ENCODE measurements at places on chromosomes 5 and 9. TPM values are rescaled to one million over a fixed set of nuclear protein-coding genes. Genes with fewer than 3 reads are reported as not detected.

BTF3 gene
- total RNA-seq = 346 TPM

RASGEF1C gene
- total RNA-seq = not detected

C5orf15 gene
- total RNA-seq = 20.4 TPM

ZNF483 gene
- total RNA-seq = 6.7 TPM

ARSI gene
- 0.26 TPM for total RNA-seq

PGM5 gene
- 6.5 TPM for total RNA-seq

DNA sequence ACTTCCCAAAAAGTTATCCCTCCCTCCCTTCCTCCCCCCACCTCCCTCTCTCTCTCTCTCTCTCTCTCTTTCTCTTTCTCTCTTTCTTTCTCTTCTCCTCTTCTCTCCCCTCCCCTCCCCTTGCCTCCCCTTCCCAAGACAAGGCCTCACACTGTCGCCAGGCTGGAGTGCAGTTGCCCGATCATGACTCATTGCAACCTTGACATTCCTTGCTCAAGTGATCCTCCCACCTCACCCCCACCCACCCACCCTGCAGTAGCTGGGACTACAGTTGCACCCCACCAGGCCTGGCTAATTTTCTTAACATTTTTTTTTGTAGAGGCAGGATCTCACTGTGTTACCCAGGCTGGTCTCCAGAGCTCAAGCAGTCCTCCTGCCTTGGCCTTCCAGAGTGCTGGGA lies 32.8 kb downstream of the VPS13A start:
- H3K4me3 ChIP-seq = no peak overlapping the region
- no peak overlapping the region for H3K27ac ChIP-seq
- H3K4me1 ChIP-seq = no peaks in the 10 kb centered on the region
- H3K27me3 ChIP-seq = no peaks in the 10 kb centered on the region
- H3K36me3 ChIP-seq = no peaks in the 10 kb centered on the region
- no peak for DNase-seq

GRCh38 chr9:90322296-90322695 lies 320.3 kb downstream of the DIRAS2 start:
- H3K4me1 ChIP-seq = no peaks in the 10 kb centered on the region
- no peak overlapping the region for H3K27ac ChIP-seq
- no peaks in the 10 kb centered on the region for H3K36me3 ChIP-seq
- no peak for DNase-seq
- H3K27me3 ChIP-seq = no peaks in the 10 kb centered on the region
- no peak overlapping the region for H3K4me3 ChIP-seq

DNA sequence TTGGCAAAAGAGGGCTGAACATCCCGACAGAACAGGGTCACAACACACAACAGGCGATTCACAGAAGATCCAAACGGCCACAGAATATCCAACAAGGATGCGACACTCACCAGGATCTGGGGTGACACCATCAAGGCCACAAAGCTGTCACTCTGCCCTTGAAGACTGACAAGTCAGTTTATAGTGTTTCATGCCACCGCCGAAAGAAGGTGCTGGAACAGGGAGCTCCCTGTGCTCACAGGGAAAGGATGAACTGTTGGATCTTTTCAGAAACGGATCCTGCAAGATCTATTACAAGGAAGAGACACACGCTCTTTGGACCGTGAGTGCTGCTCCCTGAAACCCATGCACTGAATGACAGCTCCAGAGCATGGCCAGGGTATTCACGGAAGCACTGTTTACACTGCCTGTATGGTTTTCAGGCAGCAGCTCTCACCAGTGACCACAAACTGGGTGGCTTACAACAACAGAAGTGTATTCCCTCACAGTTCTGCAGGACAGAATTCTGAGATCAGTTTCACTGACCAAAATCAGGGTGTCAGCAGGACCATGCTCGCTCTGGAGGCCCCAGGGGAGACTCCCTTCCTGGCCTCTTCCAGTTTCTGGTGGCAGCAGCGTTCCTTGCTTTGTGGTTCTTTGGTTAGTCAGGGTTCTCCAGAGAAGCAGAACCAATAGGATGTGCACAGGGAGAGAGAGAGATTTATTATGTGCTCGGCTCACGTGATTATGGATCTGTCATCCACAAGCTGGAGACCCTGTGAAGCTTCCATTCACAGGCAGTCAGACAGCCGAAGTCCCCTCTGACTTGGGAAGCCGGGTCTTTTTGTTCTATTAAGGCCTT lies 52.8 kb downstream of the SEMA4D start:
- no peak overlapping the region for H3K27ac ChIP-seq
- DNase-seq = no peak
- H3K36me3 ChIP-seq = no peaks in the 10 kb centered on the region
- no peaks in the 10 kb centered on the region for H3K4me1 ChIP-seq
- no peaks in the 10 kb centered on the region for H3K27me3 ChIP-seq

DNA sequence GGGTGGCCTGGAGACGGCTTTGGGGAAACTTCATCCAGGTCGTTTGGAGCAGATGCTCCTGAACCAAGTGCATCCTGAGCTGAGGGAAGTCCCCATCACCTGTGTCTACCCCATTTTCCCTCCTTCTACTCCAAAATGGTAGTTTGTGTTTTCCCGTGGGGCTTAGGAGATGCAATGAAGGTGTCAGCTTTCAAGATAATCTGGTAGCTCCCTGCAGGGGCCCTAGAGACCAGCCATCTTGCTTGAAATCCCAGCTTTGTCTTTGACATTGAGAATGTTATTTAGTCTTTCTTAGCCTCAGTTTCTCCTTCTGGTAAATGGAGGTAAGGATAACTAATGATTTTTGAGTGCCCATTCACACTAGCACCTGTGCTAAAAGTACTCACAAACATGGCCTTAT lies 77.4 kb downstream of the WWC1 start:
- no peak overlapping the region for H3K27ac ChIP-seq
- H3K4me3 ChIP-seq = no peak overlapping the region
- H3K4me1 ChIP-seq = peaks cover 27% of the 10 kb centered on the region
- H3K36me3 ChIP-seq = no peaks in the 10 kb centered on the region
- no peak for DNase-seq

DNA sequence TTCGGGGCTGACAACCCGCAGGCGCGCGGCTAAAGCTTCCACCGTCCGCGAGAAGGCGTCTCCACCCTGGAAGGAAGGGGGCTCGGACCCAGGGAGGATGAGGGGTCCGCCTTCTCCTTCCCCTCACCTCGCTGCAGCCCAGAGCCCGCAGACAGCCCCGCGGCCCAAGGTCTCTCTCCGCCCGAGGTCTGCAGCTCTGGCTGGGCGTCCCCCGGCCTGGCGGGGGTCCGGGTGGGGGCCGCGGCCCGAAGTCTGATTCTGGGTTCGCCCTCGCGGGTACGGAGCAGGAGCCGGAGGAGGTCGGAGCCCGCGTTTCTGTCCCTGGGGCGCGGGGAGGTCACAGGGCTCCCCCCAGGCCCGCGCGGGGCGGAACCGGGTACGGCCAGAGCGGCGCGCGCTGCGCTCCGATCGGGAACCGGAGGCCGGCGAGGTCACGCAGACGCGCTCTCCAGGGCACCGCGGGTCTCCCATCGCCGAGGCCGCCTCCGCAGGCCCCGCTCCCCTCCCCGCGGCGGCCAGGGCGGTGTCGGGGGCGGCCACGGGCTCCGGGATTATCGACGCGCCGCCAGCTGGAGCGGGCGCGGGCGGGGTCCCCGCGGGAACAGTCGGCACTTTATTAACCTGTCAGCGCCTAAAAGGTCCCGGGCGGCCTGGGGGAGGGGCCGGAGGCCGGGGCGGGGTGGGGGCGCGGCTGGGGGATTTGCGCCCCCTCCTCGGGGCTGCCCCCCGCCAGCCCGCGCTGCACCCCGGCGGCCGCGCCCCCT lies 11.6 kb downstream of the LHX3 start:
- peaks cover 41% of the 10 kb centered on the region for H3K27me3 ChIP-seq
- DNase-seq = no peak
- H3K36me3 ChIP-seq = no peaks in the 10 kb centered on the region

- no peaks in the 10 kb centered on the region for H3K27me3 ChIP-seq
- no peak overlapping the region for H3K27ac ChIP-seq
- H3K4me1 ChIP-seq = peaks cover 27% of the 10 kb centered on the region
- H3K4me3 ChIP-seq = no peak overlapping the region
- H3K36me3 ChIP-seq = no peaks in the 10 kb centered on the region
- DNase-seq = no peak
Observed at GRCh38 chr5:14208071-14209021, 65.2 kb downstream of the TRIO start.

DNA sequence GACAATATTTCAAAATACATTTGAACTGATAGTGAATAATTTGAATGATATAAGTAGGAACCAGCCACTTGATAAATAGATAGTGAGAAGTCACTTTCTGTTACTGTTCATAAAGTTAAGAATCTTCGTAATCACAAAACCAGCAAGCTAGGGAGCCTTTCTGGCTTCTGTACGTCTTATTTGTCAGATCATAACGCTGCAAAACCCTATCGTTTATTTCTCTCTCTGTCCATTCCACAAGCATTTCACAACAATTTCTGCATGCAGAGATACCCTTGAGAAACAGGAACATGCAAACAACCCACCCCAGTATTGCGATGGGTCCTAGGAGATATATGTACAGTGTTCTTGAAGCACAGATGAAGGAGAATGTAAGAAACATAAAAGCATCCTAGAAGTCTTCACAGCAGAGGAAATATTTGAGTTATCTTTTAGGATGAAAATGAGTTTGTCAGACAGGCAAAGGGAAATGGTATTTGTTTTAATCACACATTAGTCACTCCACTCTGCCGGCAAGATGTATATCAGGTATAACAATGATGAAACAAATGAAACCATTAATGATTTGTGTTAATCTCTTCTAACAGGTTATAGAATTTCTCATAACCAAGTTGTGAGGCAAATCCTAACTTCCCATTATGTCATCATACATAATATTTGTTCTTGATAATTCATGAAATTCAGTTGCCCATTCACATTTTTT lies 668.7 kb upstream of the FTMT start:
- no peak for DNase-seq
- H3K36me3 ChIP-seq = no peaks in the 10 kb centered on the region
- no peaks in the 10 kb centered on the region for H3K27me3 ChIP-seq
- H3K27ac ChIP-seq = no peak overlapping the region
- H3K4me1 ChIP-seq = no peaks in the 10 kb centered on the region

- H3K4me1 ChIP-seq = peaks cover 9% of the 10 kb centered on the region
- no peak overlapping the region for H3K27ac ChIP-seq
- H3K27me3 ChIP-seq = no peaks in the 10 kb centered on the region
- no peak overlapping the region for H3K4me3 ChIP-seq
- no peak for DNase-seq
Observed at GRCh38 chr9:8282535-8282934, 483.0 kb upstream of the DMAC1 start.

GRCh38 chr5:180136630-180137381 lies 65.2 kb upstream of the RNF130 start:
- no peak overlapping the region for H3K27ac ChIP-seq
- DNase-seq = no peak
- no peak overlapping the region for H3K4me3 ChIP-seq
- no peaks in the 10 kb centered on the region for H3K36me3 ChIP-seq

- no peak overlapping the region for H3K27ac ChIP-seq
- no peaks in the 10 kb centered on the region for H3K36me3 ChIP-seq
- no peaks in the 10 kb centered on the region for H3K27me3 ChIP-seq
- no peaks in the 10 kb centered on the region for H3K4me1 ChIP-seq
- H3K4me3 ChIP-seq = no peak overlapping the region
Observed at GRCh38 chr9:124248960-124249359, 8.8 kb upstream of the NEK6 start.

DNA sequence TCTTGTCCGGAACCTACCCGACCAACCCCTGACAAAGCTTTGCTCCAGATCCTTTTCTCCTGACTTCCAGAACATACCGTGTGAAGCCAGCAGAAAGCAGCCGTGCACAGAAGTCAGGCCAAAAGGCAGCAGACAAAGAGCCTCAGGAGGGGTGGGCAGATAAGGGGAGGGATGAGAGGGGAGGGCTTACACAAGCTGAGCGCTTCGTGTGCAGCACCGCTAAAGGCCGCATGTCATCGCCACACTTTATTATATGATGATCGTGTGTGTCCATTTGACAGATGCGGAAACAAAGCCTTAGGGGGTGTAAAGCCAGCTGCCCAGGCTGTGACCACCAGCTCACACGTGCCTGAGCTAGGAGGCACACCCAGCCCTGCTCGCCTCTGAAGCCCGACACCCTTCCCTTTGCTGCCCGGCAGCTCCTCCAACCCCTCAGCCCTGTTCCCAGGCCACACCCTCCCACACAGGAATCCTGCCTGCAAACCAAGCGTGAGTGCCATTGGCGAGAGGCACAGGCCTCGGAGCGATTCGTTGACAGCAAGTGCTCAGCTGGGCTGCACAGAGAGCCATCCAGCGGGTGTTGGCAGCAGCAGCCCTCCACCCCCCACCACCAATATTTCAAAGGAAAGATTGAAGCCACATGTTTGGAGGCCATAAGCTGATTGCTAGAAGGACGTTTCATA lies 170.5 kb upstream of the SMIM23 start:
- H3K27ac ChIP-seq = no peak overlapping the region
- H3K4me1 ChIP-seq = no peaks in the 10 kb centered on the region
- H3K4me3 ChIP-seq = no peak overlapping the region
- DNase-seq = no peak
- no peaks in the 10 kb centered on the region for H3K36me3 ChIP-seq

GRCh38 chr9:121650217-121651007 lies 1.0 kb upstream of the DAB2IP start:
- H3K36me3 ChIP-seq = no peaks in the 10 kb centered on the region
- peak; percentile 62 for DNase-seq
